Fibroblast of villous mesenchyme (primary cell): ENCODE measurements at places on chromosomes 7 and 10. TPM values are rescaled to one million over a fixed set of nuclear protein-coding genes. Genes with fewer than 3 reads are reported as not detected.
A peak's percentile ranks its signal among the peaks of the same experiment; 100 is the strongest.

Gene CELF2
- total RNA-seq = 0.97 and 2.2 TPM in 2 replicates

DNA sequence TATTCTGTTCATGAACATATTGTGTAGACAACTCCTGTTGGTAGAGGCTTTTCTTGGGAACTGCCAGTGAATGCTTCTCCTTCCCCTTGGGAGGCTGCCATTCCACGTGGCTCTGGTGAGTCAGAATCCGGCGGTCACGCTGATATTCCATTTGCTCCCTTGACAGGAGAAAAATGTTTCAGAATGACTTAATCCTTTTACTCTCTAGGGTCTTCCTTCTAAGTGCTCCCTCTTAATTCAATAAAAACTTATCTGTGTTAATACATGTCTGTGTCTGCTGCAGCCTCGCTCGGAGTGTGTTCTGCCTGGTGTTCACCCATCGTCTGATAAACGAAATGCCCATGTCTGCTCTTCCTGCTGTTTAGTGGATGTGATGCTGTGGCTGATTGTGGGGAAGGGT is 278.6 kb downstream of the ARHGAP12 start:
- DNase-seq = peak; percentile 94

DNA sequence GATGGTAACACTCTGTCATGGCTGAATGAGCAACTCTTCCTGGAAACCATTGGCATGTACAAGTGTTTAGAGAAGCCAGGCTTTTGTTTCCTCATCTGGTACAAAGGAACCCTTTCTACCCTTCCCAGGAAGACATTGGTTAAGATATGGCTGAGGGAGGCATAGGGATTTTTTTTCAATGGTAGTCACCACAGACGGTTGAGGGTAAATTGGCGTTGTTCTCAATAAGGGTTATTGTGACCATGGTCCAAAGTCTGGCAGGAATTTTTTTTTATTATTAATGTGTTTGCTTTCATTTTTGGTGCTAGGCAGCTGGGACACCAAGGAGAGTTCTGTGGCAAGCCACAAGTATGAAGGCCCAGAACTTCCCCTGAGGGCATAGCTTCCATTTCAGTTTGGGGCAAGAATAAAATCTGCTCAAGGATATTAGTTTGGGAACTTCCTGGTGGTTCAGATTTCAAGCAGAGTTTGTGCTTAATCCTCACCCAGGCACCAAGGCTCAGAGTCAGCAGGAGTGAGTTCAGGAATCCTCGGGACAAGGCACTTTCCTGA is at the start of gene PLEKHS1:
PLEKHS1 (plus strand) TSS at position 502 of the 552 bp plus-strand sequence. CDS start 3,596 bp downstream, outside the sequence.
- peak; percentile 18 for DNase-seq

DNA sequence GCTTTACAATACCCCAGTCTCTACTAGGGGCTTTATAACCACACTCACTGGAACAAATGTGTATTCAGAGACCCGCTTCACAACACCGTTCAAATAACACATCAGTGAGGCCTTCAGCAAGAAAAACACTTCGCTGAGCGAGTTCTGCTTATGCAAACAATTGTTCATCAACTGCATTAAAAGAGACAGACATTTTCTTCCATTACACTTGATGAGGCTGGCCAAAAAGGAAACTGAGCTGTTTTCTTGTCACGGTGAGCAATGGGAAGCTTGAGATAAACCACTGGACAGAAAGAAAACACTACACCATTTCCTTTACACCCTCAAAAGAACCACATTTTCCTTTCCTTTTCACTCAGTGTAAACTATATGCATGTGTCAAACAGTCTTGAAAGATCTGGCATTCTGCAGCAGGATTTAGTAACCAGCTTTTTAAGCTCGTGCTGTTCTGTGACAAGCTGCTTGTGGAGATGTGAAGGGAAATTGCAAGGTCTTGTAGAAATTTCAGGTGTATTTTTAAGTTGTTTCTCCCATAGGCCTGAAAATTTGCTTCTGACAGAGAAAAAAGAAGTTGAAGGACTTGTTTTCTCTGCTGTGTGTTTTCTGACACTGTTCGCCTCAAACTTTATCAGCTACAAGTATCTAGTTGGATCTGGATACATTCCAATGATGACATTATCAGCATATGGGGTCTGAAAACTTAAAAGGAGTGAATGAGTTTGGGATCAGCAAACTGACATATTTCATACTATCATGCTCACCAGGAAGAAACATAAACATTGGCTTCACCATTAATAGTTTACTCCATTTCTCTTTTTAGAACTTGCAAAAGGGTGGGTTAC is 693.1 kb downstream of the PARD3 start:
- peak; percentile 52 for DNase-seq

DNA sequence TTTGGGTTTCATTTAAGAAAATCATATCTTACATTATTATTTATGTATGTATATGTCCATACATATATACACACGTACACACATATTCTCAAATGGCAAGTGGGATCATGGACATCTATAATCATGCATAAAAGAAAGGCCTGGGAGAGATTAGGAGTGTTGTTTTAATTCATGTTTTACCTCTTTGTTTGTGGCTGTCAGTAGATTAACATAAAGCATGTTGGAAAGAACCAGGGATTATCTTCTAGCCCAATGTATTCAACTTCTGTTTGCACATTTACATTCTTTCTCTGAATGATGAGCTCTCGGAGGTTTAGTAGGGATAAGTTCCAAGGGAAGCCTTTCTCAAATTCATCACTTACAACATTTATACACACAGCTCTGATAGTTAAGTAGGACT is 191.4 kb downstream of the NSUN6 start:
- DNase-seq = no peak

Gene LLCFC1
- not detected in 2 replicates for total RNA-seq
